ENCODE measurements at places on chromosomes 16 and 17.
A peak's percentile ranks its signal among the peaks of the same experiment; 100 is the strongest.

DNA sequence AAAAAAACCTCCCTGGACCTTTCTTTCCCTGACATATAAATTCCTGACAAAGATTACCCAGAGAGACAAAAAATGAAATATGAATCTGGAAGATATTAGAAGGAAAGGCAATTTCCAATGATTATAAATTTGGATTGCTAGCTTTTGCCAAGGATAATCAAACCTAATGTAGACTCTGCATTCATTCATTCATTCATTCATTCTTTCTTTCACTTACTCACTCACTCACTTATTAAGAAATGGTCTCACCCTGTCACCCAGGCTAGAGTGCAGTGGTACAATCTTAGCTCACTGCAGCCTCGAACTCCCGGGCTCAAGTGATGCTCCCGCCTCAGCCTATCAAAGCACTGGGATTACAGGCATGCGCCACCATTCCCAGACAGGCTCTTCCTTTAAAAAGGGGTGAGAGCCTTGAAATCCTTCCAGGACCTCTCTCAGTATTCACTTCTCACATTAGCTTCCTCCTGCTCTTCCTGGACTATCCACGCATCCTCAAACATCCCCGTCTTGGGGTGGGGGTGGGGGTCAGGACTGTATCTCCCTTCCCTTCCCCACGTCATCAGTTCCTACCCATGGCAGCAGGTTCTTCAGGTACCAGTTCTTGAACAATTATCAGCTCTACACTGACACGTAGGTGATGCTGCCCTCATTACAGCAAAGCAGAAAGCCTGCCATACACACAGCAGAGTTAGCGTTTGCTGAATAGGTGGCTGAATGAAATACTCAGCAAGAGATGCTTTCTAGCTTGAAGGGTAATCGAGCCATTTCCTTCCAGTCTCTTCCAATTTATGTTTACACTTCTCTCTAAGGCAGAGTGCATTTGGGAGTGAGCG, 19.8 kb downstream of the PRPSAP1 start:
- no peak for DNase-seq

GRCh38 chr16:9741776-9742175, 440.5 kb downstream of the GRIN2A start:
- no peak for DNase-seq

DNA sequence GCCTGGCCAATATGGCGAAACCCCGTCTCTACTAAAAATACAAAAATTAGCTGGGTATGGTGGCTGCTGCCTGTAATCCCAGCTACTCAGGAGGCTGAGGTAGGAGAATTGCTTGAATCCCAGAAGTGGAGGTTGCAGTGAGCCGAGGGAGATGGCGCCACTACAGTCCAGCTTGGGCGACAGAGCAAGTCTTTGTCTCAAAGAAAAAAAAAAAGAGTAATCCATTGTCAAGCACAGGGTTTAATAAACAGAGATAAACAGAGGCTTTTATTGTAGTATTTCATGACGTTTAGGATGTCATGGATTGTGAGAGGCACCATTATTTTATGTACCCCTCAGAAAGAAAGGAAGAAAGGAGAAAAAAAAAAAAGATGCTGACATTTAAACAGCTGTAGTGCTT, 75.2 kb upstream of the RNU2-1 start:
- DNase-seq, result no peak

DNA sequence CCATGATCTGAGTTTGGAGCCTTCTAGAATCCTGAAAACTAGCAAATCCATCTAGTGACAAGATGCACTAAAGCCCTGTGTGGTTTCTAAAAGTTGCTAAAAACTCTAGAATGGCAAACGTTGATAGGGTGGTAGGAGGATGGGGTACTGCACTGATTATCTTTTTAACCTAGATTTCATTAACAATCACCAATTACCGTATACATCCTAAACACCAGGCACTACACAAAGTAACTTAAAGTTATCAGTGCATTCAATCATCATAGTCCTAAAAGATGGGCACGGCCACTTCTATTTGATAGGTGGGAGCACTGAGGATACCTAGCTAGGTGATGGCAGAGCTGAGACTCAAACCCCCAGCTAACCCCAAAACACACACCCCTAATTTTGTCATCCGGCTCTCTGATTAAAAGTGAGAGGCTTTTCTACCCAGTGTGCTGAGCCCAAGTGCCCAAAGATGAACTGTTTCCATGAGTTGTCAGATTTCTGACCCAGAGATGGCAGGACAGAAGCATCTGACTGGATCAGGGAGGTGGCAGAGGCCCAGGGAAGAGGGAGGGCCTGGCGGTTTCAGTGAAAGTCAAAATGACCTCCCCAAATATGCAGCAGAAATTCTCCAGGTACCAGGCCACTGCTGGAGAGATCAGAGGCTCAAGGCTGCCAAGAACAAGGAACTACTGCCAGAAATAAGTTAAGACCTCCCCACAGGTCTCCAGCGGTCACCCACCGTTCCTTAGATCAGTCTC, 396.8 kb downstream of the SOX9 start:
- DNase-seq, result no peak

DNA sequence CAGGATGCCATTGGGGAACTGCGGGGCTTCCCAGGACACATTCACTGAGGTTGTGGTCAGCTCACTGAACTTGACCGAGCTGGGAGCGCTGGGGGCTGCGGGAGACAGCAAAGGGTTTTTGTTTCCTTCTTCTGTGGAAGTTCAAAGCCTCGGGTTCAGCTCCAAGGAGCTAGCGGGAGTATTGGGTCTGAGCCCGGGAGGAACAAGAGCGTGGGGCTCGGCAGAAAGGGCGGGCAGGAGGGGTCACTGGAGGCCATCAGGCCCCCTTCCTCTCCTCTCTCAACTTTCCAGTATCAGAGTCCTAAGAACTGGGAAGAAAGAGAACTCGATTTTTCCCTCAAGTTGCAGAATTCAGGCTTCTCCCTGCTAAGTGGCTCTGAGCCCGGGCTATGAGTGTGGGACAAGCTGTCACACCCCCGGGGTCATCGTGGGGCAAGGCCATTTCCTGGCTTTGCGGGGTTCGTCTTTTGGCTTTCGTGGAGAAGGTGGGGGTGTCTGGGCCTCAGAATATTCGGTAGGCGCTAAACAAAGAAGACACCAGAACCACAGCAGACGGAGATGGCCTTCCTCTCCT, 53.6 kb upstream of the CDC42EP4 start:
- DNase-seq, result no peak

DNA sequence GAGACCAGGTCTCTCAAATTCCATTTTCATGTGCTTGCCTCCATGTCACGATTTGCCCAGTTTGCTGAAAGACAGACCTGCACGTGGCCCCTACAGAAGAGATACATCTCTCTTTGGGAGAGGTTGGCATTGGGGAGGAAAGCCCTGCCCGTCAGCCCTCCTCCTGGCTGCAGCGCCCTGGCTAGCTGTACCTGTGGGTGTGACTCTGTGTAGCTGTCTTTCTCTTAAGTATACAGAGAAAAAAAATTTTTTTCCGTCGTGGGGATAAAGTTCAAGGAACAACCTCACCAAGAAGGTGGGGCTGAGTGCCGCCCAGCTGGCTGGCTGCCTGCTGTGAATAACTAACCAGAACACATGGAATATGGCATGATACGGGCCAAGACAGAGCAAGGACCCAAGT, 26.5 kb downstream of the TMEM98 start:
- DNase-seq, result no peak

DNA sequence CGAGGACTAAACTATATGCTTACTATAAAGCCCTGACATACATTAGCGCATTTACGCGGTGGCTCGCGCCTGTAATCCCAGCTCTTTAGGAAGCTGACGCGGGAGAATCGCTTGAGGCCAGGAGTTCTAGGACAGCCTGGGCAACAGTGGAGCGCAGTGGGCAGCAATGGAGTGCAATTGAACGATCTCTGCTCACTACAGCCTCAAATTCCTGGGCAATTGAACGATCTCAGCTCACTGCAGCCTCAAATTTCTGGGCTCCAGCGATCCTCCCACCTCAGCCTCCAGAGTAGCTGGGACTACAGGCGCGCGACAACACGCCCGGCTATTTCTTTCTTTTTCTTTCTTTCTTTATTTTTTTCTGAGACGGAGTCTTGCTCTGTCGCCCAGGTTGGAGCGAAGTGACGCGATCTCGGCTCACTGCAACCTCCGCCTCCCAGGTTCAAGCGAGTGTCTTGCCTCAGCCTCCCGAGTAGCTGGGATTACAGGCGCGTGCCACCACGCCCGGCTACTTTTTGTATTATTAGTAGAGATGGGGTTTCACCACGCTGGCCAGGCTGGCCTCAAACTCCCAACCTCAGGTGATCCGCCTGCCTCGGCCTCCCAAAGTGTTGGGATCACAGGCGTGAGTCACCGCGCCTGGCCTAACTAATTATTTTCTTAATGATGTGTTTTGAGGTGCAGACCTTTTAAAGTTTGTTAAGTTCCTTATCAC, 506 bp upstream of the COG7 start:
- DNase-seq, result no peak

DNA sequence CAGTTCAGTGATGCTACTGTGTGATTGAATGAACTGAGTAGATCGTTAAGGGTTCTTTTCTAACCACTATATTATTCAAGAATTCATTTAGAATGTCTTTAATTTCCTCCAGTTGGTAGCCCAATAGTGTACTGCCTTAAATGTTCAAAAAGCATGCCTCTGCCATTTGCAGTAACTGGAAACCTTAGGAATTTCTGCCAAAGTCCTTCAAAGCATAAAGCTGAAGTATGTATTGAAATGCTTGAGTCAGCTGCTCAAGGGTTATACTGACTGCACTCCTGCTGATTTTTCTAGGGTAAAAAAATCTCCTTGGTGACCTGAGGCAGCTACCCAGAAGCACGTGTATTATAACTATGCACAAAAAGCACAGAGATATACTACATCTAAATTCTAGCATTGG, 56.5 kb downstream of the SNTB2 start:
- DNase-seq, result no peak

GRCh38 chr16:12078405-12079280, 102.1 kb downstream of the SNX29 start:
- DNase-seq, result no peak

- no peak for DNase-seq
Observed at GRCh38 chr16:19301931-19302330, 16.4 kb downstream of the CLEC19A start.

- peak; percentile 33 for DNase-seq
Observed at GRCh38 chr16:89485701-89486246, 4.6 kb downstream of the ANKRD11 start.

DNA sequence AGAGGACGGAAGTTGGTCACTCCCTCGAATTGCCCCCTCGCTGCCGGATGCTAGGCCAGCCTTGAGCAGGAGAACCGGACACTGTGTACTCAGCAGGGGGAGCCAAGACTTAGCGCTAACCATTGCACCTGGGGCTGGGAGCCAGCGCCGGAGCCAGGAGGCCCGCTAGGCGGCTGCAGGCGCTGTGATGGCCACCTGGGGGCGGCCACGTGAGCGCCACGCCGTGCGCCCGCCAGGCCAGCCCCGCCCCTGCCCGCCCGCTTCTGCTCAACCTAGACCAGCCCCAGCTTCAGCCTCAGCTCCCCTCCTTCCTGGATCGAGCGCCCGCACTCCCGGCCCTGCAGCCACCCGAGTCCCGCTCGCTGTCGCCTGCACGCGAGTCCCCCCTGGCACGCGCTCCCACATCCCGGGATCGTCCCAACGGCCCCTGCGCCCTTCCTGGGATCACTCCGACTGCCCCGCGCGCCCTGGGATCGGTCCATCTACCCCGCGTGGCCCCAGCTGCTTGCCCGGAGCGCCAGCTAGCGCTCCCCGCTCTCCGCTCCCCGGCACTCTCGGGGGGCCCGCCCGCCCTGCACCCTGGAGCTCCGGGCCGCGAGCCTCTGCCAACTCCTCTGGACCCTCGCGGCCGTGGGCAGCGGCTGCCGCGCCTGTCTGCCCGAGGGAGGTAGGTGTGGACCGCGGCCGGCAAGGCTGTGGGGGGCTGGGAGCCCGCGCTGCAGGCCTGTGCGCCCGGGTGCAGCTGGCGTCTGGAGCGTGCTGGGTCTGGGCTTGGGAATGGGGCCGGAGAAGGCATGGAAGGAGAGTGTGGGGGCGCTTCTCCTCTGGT, at the start of gene EEF2K:
TSS of gene EEF2K (plus strand) at position 266 of the 829 bp plus-strand sequence. CDS start 19,452 bp downstream, outside the sequence.
- peak; percentile 98 for DNase-seq

- no peak for DNase-seq
Observed at GRCh38 chr16:82395212-82395611, 225.2 kb upstream of the MPHOSPH6 start.

DNA sequence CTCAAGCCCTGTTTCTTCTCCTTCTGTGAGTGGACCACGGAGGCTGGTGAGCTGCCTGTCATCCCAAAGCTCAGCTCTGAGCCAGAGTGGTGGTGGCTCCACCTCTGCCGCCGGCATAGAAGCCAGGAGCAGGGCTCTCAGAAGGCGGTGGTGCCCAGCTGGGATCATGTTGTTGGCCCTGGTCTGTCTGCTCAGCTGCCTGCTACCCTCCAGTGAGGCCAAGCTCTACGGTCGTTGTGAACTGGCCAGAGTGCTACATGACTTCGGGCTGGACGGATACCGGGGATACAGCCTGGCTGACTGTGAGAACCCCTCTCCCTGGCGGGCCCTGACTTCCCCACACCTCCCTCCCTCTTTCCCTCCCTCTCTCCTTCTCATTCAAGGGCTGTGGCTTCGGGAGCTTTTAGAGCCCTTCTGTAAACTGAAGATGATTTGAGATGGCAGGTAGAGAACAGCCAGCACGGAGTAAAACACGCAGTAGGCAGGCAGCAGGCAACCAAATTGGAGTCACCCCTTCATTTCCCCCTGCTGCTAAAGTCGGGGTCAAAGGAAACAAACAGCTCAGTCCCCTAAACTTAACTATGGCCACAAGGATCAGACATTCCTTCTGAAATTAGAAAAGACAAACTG, 3.9 kb downstream of the SPACA3 start:
- DNase-seq, result no peak

DNA sequence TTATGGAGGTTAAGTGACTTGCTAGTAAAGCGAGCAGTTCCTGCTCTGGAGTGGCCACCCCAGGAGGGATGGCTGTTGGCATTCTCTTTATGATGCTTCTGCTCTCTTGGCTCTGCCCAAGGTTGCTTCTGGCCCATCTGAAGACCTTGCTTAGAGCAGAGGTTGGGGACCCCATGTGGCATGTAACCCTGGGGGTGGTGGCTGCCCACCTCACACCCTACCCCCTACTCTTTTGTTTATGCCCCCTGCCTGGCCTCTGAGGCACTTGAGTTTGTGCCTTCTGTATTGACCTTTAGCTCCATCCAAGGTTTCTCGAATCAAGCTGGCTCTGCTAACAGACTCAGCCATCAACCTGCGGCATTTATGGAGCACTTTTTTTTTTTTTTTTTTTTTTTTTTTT, 214.6 kb downstream of the MSI2 start:
- no peak for DNase-seq

GRCh38 chr16:57297856-57298255, 13.4 kb upstream of the PLLP start:
- DNase-seq, result peak; percentile 56

DNA sequence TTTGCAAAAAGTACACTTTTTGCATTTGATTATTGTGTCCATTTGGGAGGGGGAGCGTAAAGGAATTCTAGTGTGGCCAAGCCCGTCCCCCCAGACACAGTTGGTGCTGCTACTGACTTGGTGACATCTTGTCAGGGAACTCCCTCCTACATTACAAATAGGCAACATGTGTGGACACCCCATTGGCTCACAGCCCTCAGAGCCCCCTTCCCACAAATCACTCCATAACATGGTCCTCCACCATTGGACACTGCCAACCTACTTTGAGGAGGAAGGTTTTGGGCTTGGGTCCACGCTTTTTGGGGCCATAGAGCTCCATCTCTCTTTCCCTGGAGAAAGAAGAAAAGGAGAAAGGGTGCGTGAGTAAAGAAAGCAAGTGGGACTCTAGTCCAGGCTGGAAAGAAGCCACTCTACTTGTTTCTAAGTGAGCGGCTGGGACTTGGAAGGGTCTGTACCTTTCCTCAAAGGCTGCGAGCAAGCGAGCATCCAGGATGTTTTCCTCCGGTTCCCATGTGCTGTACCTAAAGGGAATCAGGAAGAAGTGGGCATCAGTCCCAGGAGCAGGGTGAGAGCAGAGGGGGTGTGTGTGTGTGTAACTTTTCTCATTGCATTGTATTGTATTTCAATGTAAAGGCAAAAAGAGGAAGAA, 958 bp downstream of the CBX8 start:
- DNase-seq, result no peak

Data from OCI-M1 (cell line).